Left lung (tissue), 14 donors: ENCODE measurements at places on chromosomes 16 and 17.

DNA sequence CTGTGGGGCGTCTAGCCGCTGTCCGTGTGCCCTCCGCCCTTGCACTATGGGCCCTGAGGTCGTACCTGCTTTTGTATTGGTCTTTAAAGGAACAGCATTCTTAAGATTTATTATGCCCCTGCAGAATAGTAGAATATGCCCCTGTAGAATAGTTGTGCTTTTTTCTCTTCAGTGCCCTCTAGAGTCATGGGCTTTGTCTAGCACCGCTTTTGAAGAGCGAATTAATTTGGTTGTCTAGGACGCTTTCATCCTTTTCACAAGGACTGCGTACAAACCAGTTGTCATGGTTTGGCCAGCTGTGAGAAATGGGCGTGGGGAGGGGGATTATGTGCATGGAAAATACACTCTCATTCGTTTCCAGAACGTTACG lies 621 bp downstream of the CEP95 start:
- peak overlapping the region; percentile 99 for H3K27ac ChIP-seq
- DNase-seq: peak; percentile 72
- peak overlapping the region; percentile 98 for H3K4me3 ChIP-seq
- peaks cover 51% of the 10 kb centered on the region for H3K36me3 ChIP-seq
- H3K27me3 ChIP-seq: no peaks in the 10 kb centered on the region
- peaks cover 16% of the 10 kb centered on the region for H3K4me1 ChIP-seq

DNA sequence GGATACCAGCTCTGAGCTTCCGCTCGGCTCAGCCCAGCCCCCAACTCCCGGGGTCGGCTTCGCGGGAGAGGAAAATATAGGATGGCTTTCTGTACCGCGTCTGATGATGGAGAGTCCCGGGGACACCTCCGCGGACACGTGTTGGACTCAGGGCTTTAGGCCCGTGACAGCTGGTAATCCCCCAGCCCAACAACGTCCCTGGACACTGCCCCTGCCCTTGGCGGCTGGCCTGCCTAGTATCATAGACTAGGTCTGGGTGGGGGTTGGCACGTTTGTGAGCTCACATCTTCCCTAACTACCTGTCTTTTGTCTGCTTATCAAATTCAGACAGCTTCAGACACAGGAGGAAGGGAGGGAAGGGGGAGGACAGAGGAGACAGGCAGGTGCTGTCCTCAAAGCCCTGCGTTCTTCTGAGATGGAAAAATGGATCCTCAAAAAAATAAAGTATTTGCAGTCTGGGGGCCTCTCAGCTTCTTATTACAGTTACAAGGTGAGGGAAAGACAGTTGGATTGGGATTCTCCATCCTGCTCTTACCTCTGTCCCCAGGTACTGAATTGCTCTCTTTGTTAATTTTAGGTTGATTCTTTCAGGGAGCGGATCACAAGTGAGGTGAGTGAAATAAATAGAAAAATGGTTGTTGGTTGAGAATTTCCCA lies 698 bp downstream of the PSME3 start:
- H3K36me3 ChIP-seq: no peaks in the 10 kb centered on the region
- H3K4me3 ChIP-seq: peak overlapping the region; percentile 79
- H3K4me1 ChIP-seq: peaks cover 12% of the 10 kb centered on the region
- no peak for DNase-seq

- DNase-seq: no peak
- peak overlapping the region; percentile 98 for H3K4me3 ChIP-seq
- H3K36me3 ChIP-seq: no peaks in the 10 kb centered on the region
- H3K27me3 ChIP-seq: no peaks in the 10 kb centered on the region
These were observed 1.5 kb downstream of the MYBBP1A start for GRCh38 chr17:4553669-4554068.

DNA sequence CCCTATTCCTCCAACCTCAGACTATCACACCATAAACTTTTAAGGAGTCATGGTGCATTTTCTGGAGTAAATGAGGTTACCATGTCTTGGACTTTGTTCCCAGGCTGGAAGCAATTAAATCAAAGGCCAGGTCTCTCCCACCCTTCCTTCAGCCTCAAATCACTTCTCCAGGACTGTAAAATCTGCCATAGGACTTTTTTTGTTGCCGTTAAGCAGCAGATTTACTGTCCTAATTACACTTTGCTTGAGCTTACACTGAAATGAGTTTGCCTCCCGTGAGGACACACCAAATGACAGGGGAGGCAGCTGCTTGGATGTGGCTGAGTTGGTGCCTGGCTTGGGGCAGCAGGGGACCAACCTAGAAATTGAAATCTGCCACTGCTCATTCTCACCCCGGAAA lies 14.7 kb downstream of the DCAKD start:
- no peaks in the 10 kb centered on the region for H3K4me1 ChIP-seq
- no peak for DNase-seq
- H3K36me3 ChIP-seq: peaks cover 32% of the 10 kb centered on the region

GRCh38 chr17:596287-596686 lies 118.4 kb downstream of the VPS53 start:
- H3K36me3 ChIP-seq: no peaks in the 10 kb centered on the region
- no peaks in the 10 kb centered on the region for H3K27me3 ChIP-seq
- H3K4me1 ChIP-seq: no peaks in the 10 kb centered on the region

GRCh38 chr17:73498886-73499554 lies 145.2 kb downstream of the SDK2 start:
- H3K27ac ChIP-seq: no peak overlapping the region
- no peak overlapping the region for H3K4me3 ChIP-seq
- H3K36me3 ChIP-seq: no peaks in the 10 kb centered on the region
- peaks cover 10% of the 10 kb centered on the region for H3K27me3 ChIP-seq
- DNase-seq: peak; percentile 55
- no peaks in the 10 kb centered on the region for H3K4me1 ChIP-seq

DNA sequence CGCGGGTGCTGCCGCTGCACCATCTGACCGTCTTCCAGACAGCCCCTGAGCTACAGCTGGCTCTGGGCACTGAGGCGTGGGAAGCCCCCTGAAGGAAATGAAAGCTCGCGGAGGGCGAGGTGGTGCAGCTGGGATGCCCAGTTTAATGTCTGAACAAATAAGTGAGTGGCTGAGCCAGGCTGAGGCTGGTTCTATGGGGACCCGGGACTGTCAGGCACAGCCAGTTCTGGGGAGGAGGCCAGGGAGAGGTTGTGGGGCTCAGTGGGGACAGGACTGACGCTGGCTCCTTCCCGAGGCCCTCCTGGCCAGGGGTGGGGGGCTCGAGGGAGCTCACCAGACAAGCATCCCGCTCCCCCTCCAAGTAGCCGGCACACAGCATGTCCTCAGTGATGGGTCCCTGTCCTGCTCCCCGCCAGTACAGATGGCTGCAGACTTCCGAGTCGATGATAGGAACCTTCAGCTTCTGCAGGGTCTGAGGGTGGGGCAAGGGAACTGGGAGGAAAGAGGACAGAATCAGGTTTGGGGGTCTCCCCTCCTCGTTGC lies 4.4 kb downstream of the PRSS22 start:
- H3K27me3 ChIP-seq: no peaks in the 10 kb centered on the region
- no peak overlapping the region for H3K27ac ChIP-seq
- H3K4me1 ChIP-seq: no peaks in the 10 kb centered on the region
- no peaks in the 10 kb centered on the region for H3K36me3 ChIP-seq

DNA sequence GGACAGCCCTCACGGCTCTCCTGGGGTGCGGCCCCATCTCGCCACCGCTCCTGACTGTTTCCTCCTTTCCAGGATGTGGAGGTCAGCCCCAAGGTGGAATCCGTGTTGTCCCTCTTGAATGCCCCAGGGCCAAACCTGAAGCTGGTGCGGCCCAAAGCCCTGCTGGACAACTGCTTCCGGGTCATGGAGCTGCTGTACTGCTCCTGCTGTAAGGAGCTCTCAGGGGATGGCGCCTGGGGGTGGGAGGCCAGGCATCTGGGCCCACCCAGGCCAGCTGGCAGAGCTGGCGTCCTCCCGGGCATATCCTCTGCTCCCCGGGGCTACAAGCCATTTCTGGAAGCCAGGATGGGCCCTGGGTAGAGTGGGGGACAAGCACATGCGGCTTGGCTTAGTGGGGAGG lies 13.2 kb downstream of the IL34 start:
- H3K4me1 ChIP-seq: no peaks in the 10 kb centered on the region
- peaks cover 26% of the 10 kb centered on the region for H3K36me3 ChIP-seq
- H3K4me3 ChIP-seq: no peak overlapping the region
- DNase-seq: no peak
- H3K27me3 ChIP-seq: no peaks in the 10 kb centered on the region

DNA sequence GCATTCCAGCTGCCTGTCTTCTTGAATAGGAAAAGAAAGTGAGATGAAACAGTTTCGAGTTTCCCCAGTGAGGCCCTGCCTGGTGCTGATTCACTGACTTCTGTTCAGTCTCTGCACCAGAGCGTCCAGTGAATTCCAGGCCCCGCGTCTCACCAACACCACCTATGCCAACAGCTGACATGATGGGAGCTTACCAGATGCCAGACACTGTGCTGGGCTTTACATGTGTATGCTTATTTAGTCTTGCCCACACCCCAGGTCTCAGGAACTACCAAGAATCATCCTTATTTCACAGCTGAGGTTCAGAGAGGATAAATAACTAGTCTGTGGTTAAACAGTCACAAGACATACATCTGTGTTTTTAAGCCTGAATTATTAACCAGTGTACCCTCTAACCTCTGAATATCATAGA lies 29.1 kb upstream of the IRX6 start:
- no peaks in the 10 kb centered on the region for H3K36me3 ChIP-seq
- no peaks in the 10 kb centered on the region for H3K4me1 ChIP-seq
- DNase-seq: no peak
- no peaks in the 10 kb centered on the region for H3K27me3 ChIP-seq
- no peak overlapping the region for H3K4me3 ChIP-seq

GRCh38 chr17:45235416-45236281 lies 14.0 kb downstream of the FMNL1 start:
- peaks cover 74% of the 10 kb centered on the region for H3K36me3 ChIP-seq
- DNase-seq: no peak
- H3K27me3 ChIP-seq: no peaks in the 10 kb centered on the region
- H3K4me3 ChIP-seq: no peak overlapping the region
- no peak overlapping the region for H3K27ac ChIP-seq

GRCh38 chr17:82461827-82462524 lies 3.4 kb downstream of the NARF start:
- no peaks in the 10 kb centered on the region for H3K27me3 ChIP-seq
- H3K4me3 ChIP-seq: no peak overlapping the region
- peak overlapping the region; percentile 41 for H3K27ac ChIP-seq
- peak; percentile 65 for DNase-seq
- H3K4me1 ChIP-seq: peaks cover 7% of the 10 kb centered on the region
- H3K36me3 ChIP-seq: peaks cover 71% of the 10 kb centered on the region

- no peaks in the 10 kb centered on the region for H3K36me3 ChIP-seq
- DNase-seq: no peak
- peaks cover 9% of the 10 kb centered on the region for H3K4me1 ChIP-seq
- H3K27me3 ChIP-seq: no peaks in the 10 kb centered on the region
- no peak overlapping the region for H3K4me3 ChIP-seq
- H3K27ac ChIP-seq: no peak overlapping the region
These were observed 60.5 kb downstream of the TK2 start for GRCh38 chr16:66489385-66489784.
